C1 segment of cervical spinal cord (tissue), 14 donors: ENCODE measurements at places on chromosomes 13 and 19.

DNA sequence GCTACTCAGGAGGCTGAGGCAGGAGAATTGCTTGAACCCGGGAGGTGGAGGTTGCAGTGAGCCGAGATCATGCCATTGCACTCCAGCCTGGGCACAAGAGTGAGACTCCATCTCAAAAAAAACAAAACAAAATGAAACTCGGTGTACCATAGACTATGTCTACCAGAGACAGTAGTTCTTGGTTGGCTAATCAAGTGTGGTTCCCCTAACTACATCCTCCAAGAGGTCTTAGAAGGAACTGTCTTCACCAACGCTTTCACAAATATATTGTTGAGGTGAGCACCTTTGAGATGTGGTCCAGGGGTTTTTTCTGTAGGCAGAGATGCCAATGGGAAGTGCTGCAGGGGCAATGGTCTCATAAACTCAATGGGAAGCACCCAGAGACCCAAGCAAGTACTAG, 48.0 kb downstream of the RFC3 start:
- DNase-seq: no peak

GRCh38 chr13:112462408-112462807, 86.3 kb downstream of the SPACA7 start:
- DNase-seq: no peak

DNA sequence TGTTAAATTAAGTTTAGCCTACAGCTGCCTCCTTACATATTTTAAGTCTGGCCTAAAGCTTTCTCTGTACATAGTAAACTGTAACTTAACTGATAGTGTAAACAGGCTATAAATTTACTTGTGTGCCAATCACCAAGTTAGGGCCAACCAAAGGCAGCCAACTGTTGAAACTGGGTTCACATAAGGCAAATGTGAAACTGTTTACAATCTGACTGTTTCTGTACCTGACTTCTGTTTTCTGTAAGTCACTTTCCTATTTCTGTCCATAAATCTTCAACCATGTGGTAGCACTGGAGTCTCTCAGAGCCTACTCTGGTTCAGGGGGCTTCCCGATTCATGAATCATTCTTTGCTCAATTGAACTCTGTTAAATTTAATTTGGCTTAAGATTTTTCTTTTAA, 103.1 kb downstream of the RAP2A start:
- no peak for DNase-seq

DNA sequence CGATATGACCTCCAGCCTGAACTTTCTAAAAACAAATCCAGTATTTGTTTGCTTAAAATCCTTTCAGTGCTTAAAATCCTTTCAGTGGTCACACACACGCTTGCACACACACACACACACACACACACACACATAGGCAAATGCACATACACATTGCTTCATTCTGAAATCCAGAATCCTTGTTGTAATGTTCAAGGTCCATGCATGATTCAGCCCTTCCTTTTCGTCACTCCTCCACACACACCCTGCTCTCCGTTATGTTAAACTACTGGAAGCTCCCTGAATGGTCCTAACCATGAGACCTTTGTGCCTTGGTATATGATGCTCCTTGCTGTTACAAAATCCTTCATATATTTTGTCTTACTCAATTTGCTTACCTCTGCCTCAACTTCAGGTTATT, 44.9 kb downstream of the SERTM1 start:
- no peak for DNase-seq

- no peak for DNase-seq
Observed at GRCh38 chr19:42455621-42456081, 12.9 kb upstream of the CXCL17 start.

DNA sequence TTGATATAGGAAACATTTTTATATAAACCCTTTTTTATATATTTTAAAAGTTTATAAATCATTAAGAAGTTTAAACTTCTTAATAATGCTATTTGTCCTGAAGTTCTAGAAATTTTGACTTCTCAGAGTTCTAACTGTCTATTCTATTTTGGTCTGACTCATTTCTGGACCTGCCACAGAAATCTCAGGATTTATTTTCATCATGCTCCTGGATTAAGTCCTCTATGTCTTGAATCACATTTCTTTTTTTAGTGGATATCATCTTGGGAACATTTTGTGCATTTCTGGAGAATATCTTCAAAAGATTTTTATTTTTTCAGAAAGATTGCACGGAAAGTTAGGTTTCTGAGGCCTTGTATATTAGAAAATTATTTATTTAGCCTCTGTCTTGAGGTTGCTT, 289.1 kb downstream of the NDFIP2 start:
- DNase-seq: no peak

DNA sequence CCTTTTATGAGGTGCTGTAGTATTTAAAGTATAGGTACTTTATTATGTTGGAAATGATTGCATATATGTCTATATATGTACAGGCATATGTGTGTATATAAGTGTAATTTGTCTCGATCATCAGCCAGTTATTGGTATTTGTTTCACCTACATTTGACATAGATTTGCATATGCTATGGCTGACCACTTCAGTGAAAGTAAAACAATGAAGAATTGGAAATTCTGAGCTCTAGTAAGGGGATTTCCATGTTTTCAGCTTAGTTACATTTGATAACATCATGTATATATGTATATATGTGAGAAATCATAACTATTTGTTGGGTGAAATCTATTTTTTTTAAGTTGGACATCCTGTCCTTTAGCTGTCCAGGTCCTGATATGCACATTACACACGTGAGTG, 1303.9 kb downstream of the EFNB2 start:
- DNase-seq: no peak

GRCh38 chr19:55674459-55674840, 576 bp upstream of the EPN1 start:
- DNase-seq: no peak

DNA sequence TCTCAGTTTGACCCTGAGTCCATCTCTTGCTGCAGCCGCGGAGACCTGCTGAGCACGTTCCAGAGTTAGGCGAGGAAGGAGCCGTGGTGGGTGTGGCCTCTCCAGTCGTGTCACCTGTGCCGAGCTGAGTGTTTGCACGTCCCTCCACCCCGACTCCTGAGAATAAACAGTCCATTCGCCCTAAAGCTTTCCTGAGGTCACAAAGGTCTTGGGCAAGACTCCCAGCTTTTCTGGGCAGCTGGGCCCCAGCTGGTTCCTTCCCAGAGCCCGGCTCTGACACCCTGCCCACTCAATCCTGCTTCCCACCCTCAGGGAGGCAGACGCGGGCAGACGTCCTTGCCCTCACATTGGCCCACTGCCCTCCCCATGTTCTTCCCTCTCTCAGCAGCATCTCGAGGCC, 142.2 kb downstream of the KCTD15 start:
- DNase-seq: no peak

DNA sequence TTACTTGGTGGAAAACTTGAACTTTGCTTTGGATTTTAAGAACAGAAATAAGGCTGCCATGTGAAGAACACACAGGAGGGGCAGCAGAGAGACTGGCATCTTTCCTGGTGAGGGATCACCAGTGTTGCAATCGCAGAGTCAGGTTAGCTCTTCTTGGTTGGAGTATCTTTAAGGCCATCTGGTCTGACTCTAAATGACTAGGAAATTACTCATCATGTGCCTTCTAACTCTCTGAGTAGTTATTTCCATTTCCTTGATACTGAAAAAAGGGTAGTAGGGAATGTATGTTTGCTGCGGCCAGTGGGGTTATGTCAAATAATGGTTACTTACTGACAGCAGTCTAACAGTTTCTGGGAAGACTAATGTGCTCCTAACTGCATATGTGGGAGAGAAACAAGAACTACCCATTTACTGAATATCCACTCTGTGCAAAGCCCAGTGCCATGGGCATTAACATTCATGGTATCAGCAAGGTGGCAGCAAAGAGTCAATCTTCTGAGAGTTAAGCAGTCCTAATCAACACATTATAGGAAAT, 122.1 kb downstream of the COG6 start:
- DNase-seq: no peak

DNA sequence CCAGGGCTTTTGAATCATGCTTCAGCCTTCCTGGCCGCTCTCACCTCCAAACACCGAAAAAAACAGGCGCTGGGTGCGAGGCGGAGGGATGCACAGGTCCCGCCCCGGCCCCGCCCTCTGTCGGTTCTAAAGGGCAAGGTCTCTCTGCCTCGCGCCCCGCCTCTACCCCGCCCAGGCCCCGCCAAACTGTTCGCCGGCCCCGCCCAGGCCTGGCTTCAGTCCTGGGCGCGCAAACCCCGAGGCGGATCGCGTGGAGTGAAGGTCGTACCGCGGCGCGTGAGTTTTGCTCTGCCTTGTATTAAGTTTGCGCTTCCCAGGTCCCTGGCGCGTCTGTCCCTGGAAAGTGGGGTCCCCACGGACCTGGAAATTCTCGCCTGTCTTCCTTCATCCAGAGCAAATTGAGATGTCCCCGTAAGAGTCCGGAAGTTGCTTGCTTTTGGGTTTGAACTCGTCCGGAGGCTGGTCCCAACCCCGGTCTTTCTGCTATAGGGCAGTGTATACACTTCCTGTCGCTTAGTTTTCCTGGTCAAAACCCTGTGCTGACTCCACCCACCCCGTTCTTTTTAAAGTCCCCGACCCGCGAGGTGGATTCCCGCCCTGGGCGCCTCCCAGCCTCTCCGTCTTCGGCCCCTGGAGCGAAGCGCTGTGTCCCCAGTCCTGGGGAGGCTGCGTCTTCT, 8.4 kb downstream of the ZNF808 start:
- DNase-seq: peak; percentile 37
